ENCODE measurements at places on chromosomes 12 and 14. TPM values are rescaled to one million over a fixed set of nuclear protein-coding genes. Genes with fewer than 3 reads are reported as not detected.

LTA4H gene
- polyA plus RNA-seq, result 195 TPM

TEAD4 gene
- 11.6 TPM for polyA plus RNA-seq

DNA sequence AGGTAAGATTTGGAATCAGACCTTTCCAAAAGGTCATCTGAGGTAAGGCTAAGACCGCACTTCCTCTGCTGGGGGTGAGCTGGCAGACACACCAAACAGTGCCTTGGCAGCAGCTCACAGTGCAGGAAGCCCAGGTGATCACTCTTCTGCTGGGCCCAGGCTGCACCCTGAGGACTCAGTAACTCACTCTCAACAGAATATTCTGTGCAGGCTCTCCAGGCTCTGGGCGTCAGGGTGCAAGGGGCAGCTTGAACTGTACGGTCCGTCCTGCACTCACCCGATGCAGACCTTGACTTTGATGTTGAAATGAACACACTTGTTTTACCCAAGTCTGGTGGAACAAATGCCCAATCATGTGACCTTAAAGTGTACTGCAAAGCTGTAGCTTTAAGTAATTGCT is 6.0 kb downstream of the ALKBH2 start:
- DNase-seq, result peak; percentile 23

GRCh38 chr12:92879698-92880322 is 49.3 kb downstream of the EEA1 start:
- DNase-seq, result no peak

- no peak for DNase-seq
Measured at GRCh38 chr12:57063991-57064685, 14.2 kb upstream of the MYO1A start.

DNA sequence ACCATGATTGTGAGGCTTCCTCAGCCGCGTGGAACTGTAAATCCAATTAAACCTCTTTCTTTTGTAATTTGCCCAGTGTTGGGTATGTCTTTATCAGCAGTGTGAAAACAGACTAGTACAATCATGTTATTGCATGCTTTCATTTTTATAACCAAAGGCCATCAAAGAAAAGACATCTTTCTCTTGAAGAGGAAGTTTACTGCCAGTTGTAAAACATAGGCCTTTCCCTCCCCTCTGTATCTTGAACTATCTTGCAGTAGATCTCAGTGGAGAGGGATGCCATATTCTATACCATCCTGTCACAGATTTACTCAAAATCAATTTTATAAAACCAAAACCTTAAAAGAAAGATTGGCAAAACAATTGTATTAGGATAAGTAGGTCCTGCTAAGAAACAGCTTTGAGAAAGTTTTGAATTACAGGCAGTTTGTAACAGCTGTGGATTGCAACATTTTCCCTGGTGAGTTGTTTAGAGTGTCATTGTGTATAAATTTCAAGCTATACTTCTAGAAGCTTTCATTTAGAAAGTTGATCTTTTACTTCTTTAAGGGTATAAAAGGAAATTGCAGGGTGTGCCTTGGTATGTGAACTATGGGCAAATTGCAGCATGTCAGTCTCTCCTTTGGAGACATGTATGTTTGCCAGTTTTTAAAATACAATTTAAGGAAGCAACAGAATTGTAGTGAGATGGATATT is 128.0 kb downstream of the ATP23 start:
- no peak for DNase-seq

GRCh38 chr12:27201169-27201568 is 42.9 kb upstream of the STK38L start:
- no peak for DNase-seq

DNA sequence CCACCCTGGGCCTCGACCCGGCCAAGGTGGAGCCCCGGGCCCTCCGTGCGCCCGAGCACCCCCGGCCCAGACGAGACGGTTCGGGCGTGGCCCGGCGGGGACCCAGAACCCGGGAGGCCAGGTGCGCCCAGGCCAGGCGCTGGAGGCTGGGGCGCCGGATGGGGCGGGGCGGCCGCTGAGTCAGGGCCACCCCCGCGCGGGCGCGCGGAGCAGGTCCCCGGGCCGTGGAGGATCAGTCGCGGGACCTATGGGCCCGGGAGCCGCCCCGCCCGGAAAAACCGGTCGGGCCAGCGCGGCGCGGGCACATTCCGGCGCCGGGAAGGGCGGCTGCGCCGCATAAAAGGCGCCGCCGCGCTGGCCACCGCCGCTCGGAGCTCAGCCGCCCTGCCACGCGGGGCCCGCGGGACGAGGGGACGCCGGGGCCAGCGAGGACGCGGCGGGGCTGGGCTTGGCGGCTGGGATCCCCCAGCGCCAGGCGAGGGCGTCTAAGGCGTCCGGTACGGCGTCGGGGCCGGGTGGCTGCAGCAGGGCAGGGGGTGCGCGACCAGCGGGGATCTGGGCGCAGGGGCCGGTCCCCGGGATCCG is 21.5 kb upstream of the KIF26A start:
- peak; percentile 86 for DNase-seq

DNA sequence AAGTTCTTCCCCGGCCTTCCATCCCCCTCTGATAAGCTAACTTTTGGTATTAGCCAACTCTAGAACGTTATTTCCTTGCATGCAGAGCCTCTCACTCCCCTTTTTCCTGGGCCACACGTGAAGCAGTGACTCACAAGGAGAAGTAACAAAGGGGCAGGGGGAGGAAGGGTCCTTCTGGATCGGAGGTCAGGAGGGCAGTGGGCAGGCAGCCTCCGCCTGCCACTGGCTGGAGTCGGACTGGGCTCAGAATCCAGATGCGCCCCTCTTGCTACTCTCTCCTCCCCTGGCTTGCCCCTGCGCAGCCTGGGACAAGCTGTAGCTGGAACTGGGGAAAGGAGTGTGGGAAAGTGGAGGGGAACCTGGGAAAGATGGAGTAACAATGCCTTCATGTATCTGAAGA is 55.0 kb downstream of the TPCN1 start:
- DNase-seq, result no peak

- DNase-seq, result peak; percentile 44
Measured at GRCh38 chr12:43289426-43289801, 262.6 kb downstream of the ADAMTS20 start.
